ENCODE measurements at places on chromosomes 2 and 18. TPM values are rescaled to one million over a fixed set of nuclear protein-coding genes. Genes with fewer than 3 reads are reported as not detected.

DLX2 gene
- total RNA-seq, result 0.16 TPM

PLA2R1 gene
- not detected for total RNA-seq

DNA sequence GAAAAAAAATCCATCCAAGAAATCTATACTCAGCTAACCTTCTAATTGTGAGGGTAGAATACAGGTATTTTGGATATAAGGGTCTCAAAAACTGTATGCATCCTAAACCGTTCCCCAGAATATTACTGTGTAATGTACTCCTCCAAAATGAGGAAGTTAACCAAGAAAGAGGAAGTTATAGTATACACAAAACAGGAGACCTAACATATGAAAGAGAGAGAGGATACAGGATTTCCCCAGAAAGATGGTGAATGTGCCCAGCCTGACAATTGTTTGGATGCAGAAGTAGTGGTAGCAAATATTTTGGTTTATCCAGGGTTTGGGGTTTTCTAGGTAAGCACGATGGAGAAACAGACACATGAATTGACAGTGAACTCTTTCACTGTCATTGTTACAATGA, 50.6 kb downstream of the GALNT3 start:
- DNase-seq, result no peak

DNA sequence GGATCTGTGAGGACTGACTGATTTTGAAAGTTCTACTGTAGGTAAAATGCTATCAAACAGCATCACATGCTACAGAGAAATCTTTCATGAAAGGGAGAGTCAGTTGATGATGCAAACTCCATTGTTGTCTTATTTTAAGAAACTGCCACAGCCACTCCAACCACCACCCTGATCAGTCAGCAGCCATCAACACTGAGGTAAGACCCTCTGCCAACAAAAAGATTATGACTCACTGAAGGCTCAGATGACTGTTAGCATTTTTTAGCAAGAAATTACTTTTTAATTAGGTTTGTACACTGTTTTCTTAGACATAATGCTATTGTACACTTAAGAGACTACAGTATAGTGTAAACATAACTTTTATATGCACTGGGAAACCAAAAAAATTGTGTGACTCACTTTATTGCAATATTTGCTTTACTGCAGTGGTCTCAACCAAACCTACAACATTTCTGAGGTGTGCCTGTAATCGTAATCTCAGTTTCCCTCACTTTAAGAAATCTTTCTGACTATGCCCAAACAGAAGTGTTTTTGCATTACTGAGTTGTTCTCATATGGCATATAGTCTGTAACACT, 42.8 kb downstream of the METTL8 start:
- DNase-seq, result no peak

DNA sequence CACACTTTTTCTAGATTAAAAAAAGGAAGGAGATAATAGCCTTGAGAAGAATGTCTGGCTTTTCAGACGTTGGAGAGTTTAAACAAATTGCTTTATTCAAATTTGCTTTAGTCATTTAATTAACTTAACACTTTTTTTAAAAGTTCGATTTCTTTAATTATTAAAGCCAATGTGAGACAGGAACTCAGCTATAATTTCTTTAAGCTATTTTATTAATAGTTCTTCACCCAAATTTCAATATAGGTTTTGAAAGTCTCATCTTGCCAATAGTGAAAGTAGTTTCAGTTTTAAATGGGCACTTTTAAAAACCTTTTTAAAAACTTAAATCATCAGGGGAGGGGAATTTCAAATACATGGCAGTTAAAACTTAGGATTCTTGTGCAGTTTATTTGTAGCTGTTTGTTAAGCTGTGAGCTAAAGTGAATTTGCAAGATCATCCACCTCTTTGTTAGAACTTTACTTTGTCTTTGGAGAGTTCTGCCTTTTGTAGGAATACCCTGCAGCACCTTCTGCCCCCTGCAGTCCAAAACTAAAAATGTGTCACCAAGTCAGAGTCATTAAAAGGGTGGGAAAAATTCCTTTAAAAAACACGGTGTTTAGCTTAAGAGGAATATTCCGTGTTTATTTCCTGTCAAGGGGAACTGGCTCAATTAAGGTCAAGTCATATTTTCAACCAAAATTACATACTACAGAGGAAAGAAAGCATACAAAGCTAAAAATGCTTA, 4.6 kb downstream of the TGIF1 start:
- DNase-seq, result no peak

DNA sequence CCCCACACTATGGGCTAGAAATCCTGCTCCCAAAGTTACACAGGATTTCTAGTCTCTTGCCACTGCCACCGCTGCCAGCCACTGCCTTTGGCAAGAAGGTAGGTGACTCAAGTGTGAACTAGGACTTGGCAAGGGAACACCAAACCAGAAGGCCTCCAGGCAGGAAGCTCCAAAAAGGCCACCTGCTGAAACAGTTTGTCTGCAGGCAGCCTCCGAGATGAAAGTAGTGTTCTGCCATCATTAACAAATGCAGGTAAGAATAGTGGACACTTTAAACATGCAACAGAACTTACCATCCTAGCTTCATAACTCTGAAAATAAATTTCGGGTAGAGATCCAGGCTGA, 3.9 kb downstream of the ANKRD44 start:
- DNase-seq, result no peak

DNA sequence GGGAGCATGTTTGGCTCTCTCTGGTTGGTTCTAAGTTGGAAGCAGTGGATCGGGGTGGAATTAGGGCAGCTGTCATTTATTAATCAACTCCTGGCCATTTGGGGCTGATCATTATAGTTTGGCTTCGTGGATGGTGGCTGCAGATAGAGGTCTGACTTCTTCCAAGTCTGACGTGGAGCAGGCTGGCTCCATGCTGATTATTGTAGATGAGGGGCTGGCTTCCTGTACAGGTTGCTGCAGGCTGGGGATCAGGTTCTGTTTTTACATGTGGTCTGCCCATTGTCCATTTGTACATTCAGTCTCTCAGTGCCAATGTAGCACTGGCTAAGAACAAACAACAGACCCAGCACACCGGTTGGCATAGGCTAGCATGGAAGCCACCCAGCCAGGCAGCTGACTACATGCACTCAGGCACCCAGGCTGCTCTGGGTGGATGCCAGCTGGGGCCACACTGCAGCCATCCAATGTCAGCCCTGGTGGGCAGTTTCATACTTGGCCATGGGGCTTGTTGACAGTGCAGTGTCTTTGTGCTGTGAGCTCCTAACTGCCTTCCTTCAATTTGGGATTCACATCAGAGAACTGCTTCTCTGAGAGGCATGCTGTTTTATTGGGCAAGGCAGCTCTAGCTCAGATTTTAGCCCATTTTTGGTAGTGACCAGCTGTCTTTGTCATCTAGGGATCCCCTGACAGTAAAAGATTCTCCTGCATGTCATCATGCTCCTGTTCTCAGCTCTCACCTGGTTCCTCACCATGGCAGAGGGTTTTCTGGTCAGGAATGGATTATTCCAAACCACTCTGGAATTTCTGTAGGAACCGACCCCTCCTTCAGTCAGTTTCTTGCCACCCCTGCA, 25.4 kb downstream of the NPAS2 start:
- no peak for DNase-seq

Data from activated B cell treated with CpG ODN at 0.5 μM for 24 hours (primary cell).